ENCODE measurements at places on chromosomes 12 and 14.

- DNase-seq = no peak
Observed at GRCh38 chr12:19794116-19794515, 354.8 kb downstream of the AEBP2 start.

DNA sequence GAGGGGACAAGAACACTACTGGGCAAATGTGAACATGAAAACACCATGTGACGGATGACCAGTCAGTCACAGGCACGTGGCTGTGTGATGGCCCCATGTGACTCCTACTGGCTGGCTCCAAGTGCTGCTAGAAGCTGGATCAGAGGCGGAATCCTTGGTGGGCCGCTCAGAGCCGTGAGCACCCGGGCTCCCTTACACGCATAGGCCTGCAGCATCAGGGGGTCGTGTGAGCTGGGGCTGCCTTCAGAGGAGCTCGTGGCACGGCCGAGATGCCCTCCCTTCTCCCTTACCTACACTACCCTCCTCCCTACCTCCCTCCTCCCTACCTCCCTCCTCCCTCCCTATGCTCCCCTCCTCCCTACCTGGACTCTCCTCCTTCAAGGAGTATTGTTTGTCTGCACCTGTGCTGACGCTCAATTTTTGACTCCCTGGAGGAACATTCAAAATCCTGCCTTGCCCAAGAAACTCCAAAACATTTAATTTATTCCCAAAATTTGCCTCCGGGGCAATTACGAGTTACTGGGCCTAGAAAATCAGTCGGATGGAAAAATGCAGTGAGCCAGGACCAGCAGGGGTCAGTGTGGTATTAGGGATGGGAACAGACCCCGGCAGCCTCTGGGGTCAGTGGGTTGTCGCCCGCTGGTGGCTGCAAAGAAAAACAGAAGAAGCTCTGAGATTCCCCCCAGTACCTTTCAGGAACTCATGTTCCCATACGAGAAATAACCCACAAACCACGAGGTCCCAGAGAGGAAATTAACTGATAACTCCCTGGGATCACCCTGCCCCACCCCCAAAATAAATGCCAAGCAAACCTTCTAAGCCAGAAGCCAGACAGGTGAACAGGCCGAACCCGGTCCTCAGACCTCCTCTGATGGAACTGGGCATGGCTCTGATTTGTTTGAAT lies 61.3 kb downstream of the C14orf132 start:
- peak; percentile 65 for DNase-seq

DNA sequence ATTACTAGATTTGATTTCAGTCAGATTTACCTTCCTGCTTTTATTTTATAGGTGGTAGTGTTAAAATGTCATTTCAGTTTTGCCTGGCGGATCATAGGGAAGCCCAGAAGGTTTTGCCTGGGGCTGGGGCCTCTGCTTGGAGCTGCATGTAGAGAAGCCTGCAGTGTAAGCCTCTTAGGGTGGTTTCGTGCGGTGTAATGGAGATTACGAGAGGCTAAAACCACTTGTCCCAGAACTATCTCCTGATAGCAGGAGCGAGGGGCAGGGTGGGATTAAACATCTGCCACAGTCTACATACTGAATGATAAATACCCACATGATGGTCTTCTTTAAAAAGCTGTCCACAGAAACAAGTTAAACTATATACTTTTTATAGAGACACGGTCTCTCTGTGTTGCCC lies 35.0 kb upstream of the DICER1 start:
- no peak for DNase-seq

- DNase-seq = no peak
Observed at GRCh38 chr14:100028990-100029677, 36.1 kb upstream of the EVL start.

DNA sequence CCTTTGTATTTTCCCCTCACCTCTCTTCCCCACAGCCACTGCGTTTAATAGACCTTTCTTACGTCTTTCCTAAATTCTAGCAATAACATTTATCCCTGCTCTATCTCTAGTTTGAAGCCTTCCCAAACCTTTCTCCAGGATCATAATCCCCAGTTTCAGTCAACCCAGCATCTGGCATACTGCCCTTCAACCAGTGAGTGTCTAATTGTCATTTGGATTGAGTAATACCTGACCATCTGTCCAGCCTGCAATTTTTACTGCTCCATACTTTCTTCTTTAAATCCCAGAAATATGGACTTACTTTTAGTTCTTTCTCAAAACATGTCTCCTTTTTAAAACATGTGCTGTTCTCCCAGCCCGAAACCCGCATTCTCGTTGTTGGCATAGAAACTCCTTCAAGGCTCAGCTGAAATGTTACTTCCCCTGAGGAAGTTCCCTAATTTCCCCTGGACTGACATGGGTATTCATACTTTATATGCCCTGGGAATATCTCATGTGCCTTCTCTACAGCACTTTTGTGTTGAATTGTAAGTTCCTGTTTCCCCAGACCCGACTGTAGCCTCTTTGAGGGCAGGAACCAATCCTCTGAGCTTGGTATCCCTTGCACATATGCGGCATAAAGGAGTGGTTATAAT lies 65.1 kb upstream of the ETV6 start:
- DNase-seq = no peak

- no peak for DNase-seq
Observed at GRCh38 chr12:118611295-118611694, 234.9 kb downstream of the SUDS3 start.

DNA sequence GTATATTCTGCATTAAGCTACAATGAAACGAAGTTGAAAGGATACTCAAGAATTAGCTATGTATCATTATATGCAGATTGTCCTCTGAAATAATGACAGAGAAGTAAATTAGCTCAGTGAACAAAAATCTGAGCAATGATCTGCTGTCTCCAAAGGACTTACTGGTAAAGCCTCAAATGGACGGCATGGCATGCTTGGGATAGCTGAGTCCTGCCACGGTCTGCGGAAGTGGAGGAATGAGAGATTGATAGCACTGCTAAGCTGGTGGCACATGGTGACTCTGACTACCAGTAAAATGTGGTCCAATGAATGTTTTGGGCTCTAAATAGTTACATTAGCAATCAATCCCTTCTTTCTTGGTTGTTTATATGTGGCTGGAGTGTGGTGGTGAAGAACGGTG lies 3.7 kb upstream of the DENND5B start:
- no peak for DNase-seq

- no peak for DNase-seq
Observed at GRCh38 chr14:54642801-54643695, 76.1 kb downstream of the SAMD4A start.

- no peak for DNase-seq
Observed at GRCh38 chr12:100986595-100987547, 192.3 kb downstream of the ANO4 start.

DNA sequence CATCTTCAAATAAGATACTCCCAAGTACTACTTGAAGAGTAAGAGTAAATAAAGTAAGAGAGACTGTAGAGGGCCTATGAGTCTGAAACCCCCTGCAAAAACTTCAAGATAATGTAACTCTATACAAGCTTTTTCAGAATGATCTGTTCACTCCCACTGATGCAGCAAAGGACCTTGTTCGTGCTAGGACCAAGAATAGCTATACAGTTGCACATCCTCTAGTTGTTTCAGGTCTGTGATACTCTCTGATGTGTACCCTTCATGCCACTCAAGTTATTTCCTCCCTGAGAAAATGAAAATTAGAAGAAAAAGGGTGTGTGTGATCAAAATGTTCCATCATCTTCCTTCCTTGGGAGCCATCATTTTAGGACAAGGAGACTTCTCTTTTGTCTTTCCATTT lies 204.4 kb downstream of the ALX1 start:
- DNase-seq = no peak

GRCh38 chr12:121894633-121895032 lies 6.0 kb downstream of the PSMD9 start:
- no peak for DNase-seq

- DNase-seq = no peak
Observed at GRCh38 chr12:76272287-76272686, 75.9 kb downstream of the BBS10 start.

DNA sequence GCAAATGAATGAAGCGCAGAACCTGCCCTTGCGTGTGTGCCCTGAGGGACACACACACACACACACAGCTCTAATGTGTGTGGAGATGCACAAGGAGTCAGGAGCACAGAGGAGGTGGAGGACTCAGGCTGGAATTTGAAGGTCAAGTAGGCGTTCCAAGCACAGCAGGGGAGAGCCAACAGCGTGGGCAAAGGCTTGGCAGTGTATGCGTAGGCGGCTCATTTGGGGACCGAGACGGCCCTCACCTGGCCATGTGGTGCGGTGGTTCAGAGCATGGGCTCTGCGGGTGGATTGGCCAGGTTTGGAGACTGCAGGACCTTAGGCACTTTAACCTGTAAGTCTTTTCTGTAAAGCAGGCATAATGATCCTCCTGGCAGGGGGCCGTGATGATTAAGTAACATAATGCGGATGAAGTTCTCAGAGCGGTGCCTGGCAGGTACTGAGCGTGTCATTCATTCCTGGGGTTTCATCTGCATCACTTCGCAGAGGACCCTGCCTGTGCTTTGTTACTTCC lies 69.5 kb upstream of the SLC24A4 start:
- no peak for DNase-seq

DNA sequence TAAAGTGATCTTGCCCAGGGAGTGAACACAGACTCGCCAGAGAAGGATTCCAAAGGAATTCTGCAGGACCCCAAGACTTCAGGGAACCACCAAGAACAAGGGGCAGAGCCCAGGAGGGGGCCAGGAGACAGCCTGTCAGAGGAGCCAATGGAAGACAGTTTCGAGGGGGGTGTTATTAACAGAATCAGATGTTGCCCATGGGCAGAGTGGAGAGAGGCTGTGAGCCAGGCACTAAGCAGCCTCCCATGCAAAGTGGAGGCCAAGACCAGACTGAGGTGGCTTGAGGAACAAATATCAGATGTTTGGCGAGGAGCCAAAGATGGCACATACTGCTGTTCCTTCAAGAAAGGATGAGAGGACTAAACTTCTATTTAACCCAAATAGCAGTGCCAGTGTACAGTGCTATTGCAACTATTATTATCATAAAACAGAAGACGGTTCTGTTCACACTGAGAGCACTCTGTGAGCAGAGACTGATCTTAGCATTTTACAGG lies 12.6 kb downstream of the APPL2 start:
- no peak for DNase-seq

DNA sequence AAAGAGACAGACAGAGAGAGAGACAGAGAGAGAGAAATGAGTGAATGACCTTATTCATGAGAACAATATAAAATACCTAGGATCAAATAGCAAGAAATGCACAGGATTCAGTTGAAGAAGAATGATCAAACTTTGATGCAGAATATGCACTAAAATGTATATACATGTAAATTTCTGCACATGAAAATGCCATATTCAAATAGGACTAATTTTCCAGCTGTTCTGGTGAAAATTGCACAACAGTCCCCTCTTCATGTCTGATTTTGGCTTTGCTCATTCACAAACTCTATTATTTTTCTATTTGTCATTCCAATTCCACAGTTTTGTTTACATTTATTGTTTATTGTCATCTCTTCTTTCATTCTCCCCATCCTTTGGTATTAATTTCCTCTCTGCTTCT lies 34.2 kb downstream of the PRB2 start:
- DNase-seq = no peak

- DNase-seq = no peak
Observed at GRCh38 chr14:95831468-95831867, 45.2 kb upstream of the TUNAR start.

DNA sequence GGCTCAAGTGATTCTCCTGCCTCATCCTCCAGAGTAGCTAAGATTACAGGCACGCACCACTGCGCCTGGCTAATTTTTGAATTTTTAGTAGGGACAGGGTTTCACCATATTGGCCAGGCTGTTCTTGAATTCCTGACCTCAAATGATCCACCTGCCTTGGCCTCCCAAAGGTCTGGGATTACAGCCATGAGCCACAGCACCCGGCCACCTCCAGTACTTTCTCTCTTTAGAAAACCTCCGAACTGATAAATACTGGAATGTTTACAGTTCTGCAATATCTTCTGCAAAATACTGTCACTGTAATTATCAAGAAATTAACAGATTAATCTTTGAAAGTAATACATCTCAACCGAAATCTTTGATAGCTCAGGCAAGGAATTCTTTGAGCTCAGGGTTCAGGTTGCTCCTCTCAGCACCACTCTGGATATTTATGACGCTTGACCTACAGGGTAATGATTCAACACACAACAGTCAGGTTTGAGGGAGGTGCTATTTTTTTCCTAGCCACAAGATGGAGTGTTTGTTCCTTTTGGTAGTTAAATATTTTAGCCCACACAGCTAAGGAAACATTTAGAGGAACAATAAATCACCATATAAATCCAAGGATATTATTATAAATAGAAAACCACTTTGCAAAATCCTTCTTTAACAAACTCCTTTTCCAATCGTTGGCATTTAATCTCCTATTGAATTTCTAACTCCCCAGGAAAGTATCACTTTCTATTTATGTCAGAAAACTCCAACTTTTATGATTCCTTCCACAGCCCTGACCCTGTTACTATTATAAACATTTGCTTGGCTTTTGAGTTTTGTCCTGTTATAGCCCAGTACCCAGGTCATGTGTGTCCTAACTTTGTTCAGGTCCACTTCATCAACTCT lies 48.6 kb upstream of the GTF2A1 start:
- peak; percentile 35 for DNase-seq

DNA sequence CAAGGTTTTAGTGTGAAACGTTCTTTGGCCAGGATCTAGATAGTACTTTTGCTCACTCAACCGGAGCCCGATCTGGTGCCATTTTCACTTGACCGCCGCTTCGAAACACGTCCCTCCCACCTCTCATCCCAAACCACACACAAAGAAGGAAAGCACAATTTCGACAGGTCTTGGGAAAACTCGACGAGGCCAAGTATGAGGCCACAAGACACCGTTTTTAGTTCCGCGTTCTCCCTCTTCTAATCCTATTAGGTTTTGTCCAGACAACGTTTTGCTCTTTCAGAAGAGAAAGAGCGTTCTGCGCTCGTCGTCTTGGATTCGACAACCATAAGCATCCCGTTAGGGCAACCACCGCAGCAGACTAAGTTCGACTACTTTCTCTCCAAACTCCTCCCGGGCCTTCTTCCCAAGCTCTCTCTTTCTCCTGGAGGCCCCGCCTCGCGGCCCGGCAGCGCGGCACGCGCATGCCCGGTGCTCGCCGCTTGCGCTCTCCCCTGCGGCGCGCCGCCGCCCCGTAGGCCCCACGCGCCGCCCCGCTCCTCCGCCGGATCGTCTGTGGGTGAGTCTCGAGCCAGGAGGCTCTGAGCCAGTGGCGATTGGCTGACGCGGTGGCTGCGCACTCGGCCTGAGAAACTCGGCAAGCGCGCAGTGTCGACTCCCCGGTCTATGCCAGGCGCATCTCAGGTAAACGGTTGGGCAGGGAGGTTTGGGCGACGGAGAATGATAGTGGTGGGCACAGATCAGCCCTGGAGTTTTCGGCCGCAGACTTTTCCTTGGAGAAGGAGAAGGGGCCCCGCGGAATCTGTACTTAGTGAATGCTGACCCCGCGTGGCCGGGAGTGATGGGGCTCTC lies at the start of gene MIPOL1:
Gene MIPOL1, plus strand, starts transcription at position 517 of the 852 bp plus-strand sequence. CDS start 49,952 bp downstream, outside the sequence.
- peak; percentile 88 for DNase-seq

DNA sequence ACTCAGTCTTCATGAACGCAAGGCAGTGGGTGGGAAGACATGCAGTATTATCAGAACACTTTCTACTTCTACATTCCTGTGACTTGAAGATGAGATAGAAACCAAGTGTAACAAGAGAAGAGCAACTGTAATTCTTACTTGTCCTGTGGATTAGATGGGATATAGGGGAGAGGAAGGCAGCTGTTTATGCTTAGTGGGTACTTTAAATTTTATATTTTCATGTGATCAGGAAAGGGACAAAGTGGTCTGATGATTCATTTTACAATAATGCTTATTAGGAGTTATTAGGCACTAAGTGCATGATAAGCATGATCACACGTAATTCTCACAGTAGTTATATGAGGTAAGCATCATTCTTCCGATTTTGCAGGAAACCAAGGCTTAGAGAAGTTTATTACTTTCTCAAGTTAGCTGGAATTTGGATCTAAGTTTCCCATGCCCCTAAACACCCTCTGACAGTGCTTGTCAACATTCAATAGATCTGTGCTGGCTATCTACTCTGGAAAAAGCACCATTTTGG lies 52.7 kb downstream of the PTGER2 start:
- DNase-seq = no peak
